Stimulated activated CD4-positive, alpha-beta T cell treated with anti-CD3 and anti-CD28 coated beads, Interleukin-1b, Interleukin-23, amount 100 ng/mL, for 4 hours (primary cell): ENCODE measurements at places on chromosomes 1 and 21.

DNA sequence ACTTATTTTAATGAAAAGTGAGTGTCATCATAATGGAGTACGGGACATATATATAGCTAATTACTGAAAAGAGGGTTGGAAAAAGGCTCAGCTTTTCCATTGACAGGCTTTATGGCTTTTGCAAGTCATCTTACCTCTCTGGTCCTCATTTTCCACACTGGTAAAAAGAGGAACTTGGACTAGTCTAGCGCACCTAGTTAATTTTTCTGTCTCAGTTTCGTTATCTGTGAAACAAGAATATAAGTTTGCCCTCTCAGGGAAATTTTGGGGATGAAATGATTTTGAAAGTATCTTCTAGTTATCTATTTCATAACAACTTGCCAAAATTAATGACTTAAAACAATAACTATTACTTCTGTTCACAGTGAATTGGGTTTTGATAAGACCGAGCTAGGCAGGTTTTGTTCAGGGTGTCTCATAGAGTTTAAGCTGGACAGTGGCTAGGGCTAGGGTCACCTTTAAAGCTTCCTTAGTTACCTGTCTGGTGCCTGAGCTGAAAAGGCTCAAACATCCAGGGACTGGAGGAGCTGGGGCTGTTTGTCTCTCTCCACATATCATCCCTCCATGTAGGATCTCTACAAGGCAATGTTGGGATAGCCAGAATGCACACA, 91.7 kb downstream of the TYW3 start:
- DNase-seq = no peak

DNA sequence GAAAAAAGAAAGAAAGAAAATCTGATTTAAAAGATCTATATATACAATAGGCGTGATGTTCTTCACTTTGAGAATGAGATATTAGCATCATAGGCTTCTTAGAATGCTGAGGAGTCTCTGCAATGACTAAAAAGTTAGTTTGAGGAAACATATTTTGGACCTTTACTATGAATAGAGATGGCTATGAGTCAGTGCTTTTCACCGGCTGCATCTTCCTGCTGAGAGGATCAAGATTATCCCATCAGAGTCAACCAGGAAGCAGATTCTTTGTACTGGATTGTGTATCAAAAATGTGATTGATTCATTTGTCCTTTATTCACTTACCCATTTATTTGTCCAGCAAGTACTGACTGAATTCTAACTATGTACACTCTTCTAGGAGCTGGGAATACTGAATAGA, 144.2 kb downstream of the KCNK2 start:
- DNase-seq = no peak

DNA sequence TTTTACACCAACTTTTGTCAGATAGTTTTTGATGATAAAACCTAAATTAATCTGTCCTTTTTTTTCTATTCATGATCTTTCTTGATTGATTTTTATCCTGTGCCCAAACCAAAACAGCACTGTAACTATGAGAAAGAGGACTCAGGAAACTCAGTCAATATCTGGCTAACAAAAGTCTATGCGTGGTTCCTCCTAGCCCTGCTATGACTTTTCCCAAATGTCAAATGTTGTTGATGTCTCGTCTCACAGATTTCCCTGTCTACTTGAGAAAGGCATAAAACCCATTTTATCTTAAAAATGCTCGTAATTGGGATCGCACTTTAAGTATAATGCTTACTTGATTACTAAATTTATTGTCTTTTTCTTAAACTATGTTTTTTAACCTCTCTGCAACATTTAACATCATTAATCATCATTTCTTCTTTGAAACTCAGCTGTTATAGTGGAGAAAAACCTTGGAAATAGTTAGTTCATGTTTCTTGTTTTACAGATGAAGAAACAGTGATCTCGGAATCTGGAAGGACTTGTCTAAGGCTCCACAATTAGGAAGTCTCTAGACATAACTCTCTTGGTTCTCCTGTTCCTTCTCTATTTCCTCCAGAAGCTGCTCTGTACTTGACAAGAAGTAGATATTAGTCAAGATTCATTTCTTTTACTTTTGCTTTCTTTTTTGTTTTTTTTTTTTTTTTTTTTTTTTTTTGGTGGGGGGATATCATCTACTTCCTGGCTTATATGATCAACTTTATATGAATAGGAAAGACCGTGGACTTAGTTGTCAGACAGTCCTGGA, 26.2 kb upstream of the PTPRC start:
- no peak for DNase-seq

DNA sequence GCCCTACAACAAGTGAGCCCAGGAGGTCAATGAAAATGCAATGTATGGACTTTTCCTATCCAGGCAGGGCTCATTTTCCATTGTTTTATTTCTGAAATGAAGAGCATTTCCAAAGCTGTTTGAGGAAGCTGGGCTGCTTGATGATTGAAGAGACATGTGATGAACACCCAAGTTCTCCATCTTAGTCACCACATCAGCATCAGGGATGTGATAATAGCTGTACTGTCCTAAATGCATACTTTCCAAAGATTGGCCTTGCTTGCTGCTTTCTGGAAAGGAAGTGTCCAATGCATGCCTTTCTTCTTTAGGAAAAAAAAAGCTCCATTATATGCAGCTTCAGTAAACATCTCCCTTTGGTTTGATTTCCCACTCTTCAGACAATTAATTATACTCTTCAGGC, 425.9 kb upstream of the RUNX1 start:
- DNase-seq = no peak

GRCh38 chr1:242723044-242723716, 198.7 kb upstream of the PLD5 start:
- no peak for DNase-seq

GRCh38 chr1:150182247-150182646, 32.5 kb downstream of the PLEKHO1 start:
- DNase-seq = no peak

- DNase-seq = no peak
Observed at GRCh38 chr1:206704226-206704625, 19.5 kb downstream of the MAPKAPK2 start.

- DNase-seq = no peak
Observed at GRCh38 chr1:50710099-50710498, 250.0 kb downstream of the FAF1 start.

DNA sequence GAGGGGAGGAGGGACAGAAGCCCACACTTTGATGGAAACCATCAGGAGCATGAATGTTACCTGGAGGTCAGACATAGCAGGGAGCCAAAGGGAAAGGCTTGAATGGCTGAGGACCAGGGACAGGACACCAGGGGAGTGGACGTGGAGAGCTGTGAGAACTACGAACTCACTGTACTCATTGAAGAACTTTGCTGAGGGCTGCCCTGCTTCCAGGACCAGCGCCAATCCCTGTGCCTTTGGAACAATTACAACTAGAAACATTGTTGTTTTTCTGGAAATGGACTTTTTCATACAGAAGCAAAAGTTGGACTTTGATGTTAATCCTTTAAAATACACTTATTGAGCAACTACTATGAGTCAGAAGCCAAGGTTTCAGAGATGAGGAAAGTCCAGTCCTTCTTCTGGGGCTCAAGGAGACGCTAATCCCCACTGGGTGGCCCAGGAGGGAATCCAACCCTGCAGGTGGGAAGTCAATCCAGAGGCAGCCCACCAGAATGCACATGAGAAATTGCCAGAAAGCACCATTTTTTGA, 12.9 kb downstream of the TSPAN2 start:
- no peak for DNase-seq

- DNase-seq = no peak
Observed at GRCh38 chr1:37476460-37477197, 2.2 kb downstream of the ZC3H12A start.

GRCh38 chr1:87449348-87449963, 120.8 kb downstream of the LMO4 start:
- DNase-seq = no peak

- DNase-seq = peak; percentile 15
Observed at GRCh38 chr1:211939876-211940468, 95.4 kb downstream of the INTS7 start.

DNA sequence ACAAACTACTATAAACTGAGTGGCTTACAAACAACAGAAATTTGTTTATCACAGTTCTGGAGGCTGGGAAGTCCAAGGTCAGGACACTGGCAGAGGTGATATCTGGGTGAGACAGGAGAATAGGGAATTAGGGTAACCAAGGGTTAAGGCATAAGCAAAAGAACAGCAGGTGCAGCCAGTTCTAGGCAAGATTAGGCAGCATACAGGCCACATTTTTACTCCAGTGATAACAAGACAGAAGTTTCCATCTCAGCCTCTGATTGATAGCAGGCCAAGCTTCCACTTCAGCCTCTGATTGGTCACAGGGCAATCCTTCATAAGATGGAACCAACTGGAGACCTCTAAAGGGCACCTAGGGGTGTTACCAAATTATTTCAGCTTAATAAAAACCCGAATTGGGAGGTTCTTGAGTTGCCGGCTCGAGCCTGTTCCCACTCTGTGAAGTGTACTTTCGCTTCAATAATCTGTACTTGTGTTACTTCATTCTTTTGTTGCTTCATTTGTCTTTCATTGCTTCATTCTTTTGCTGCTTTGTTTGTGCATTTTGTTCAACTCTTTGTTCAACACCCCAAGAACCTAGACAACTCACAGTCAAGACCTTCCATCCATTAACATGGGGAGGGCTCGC, 185.6 kb downstream of the TOMM20 start:
- DNase-seq = no peak

- DNase-seq = no peak
Observed at GRCh38 chr1:59999746-60000145, 73.2 kb upstream of the CYP2J2 start.

GRCh38 chr21:43971992-43972255, 40.2 kb upstream of the TRAPPC10 start:
- DNase-seq = no peak
